ENCODE measurements at places on chromosomes 7 and 10.
A peak's percentile ranks its signal among the peaks of the same experiment; 100 is the strongest.

DNA sequence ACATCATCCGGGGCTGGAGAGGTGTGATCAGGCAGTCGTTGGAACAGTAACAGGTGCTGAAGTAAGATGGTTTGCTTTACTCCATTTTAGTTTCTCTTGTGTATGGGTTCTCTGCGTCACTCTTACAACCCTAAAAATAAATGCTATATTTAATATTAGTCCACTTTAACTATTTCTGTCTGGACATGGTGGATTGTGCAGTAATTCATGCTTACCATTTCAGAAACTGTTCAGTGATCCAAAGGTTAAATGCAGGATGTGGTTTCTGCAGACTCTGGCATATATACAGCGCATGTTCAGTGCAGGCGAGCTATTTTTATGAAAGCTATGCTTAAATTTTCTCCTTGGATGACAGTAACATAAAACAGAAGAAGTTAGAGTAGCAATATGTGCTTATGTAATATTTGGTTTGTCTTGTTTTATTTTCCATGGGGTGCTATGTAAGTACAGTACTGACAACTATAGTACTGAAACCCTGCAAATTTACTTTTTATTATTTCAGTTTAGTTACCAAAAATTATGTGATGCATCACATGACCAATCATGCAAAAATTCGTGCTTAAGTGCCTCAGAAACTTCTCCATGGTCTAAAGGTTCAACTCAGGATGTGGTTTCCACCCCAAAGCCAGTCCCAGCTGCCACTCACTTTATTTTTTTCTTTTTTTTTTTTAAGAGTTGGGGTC lies 46.6 kb upstream of the GRID1 start:
- H3K27ac ChIP-seq: no peak overlapping the region
- H3K4me3 ChIP-seq: no peak overlapping the region
- H3K36me3 ChIP-seq: no peaks in the 10 kb centered on the region

GRCh38 chr10:103493916-103494877 lies 692 bp downstream of the NEURL1 start:
- no peak for DNase-seq
- H3K36me3 ChIP-seq: no peaks in the 10 kb centered on the region
- peak overlapping the region; percentile 21 for H3K4me3 ChIP-seq

DNA sequence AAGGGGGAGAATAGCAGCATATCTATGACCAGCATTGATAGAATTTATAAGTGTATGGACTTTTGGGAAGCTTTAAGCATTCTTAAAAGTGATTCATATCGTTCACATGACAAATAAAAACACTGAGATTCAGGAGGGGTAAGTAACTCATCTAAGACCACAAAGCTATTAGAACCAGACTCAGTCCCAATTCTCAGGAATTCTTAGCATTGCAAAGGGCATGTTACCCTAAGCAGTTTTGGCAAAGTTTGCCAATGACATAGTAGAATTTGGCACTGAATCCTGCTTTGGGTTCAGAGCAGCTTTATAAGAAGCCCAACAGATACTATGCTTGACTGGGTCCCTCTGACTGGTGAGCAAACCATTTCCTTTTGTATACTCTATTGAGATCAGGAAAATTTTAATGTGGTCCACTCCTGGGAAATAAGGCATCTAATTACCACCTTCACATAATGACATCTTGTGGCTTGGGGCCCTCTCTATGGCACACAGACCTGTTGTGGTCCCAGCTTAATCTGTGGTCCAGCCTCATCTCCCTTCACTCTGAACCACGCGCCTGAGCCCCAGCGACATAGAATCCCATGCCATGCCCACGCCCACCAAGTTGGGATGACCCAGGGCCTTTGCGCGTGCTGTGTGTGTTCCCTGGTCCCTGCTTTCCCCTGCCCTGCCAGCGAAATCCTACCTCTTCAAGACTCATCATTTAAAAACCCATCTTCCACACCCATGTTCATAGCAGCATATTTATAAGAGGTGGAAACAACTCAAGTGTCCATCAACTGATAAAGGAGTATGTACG lies 37.5 kb upstream of the DOCK1 start:
- no peaks in the 10 kb centered on the region for H3K27me3 ChIP-seq
- no peaks in the 10 kb centered on the region for H3K36me3 ChIP-seq
- H3K27ac ChIP-seq: peak overlapping the region; percentile 66
- DNase-seq: peak; percentile 99

GRCh38 chr10:15166325-15166724 lies 2.2 kb downstream of the NMT2 start:
- peak; percentile 36 for DNase-seq
- peaks cover 13% of the 10 kb centered on the region for H3K4me1 ChIP-seq
- H3K4me3 ChIP-seq: peak overlapping the region; percentile 82
- no peaks in the 10 kb centered on the region for H3K36me3 ChIP-seq

- H3K36me3 ChIP-seq: no peaks in the 10 kb centered on the region
- H3K27me3 ChIP-seq: no peaks in the 10 kb centered on the region
- DNase-seq: no peak
- no peaks in the 10 kb centered on the region for H3K4me1 ChIP-seq
Measured at GRCh38 chr7:34013421-34013820, 108.1 kb downstream of the BMPER start.

DNA sequence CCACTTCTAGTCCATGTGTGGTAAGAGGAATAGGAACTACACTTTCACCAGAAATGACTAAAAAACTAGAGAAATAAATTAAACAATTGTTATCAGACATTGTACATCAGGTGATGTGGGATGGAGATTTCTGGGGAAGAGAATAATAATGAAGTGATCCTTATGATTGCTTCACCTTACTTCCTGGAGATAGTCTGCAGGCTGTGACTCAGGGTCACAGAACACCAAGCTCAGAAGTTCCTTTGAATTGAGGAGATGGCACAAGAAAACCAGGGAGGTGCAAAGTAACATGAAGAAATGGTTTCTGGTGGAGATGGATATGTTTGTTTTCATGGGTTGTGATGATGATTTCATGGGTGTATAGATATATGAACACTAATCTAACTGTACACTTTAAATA lies 44.5 kb downstream of the ZWINT start:
- no peak for DNase-seq
- no peaks in the 10 kb centered on the region for H3K4me1 ChIP-seq
- H3K36me3 ChIP-seq: no peaks in the 10 kb centered on the region
- H3K27ac ChIP-seq: no peak overlapping the region

GRCh38 chr10:97676770-97677581 lies 10.1 kb downstream of the AVPI1 start:
- H3K4me3 ChIP-seq: no peak overlapping the region
- no peak overlapping the region for H3K27ac ChIP-seq
- H3K36me3 ChIP-seq: peaks cover 21% of the 10 kb centered on the region

DNA sequence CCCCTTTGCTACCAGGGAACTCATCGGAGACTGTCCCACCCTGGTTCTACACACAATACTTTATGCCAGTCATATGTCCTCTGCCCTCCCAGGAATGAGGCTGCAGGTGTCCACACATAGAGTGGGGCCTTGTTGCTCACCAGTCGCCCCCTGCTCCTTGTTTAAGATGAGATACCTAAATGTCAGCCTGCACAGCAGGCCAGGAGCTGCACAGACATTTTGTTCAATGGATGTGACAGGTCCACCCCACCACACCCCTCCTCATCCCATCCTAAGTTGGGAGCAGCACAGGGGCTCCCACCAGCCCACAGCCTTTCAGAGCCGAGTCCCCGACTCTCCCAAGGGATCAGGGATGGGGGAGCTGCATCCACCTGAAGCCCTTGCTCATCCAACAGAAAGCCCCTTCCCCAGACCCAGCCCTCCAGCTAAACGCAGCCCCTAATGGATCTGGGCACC lies 6.2 kb upstream of the GRID1 start:
- H3K27me3 ChIP-seq: peaks cover 31% of the 10 kb centered on the region
- no peak for DNase-seq
- H3K4me1 ChIP-seq: peaks cover 3% of the 10 kb centered on the region
- H3K27ac ChIP-seq: no peak overlapping the region
- H3K36me3 ChIP-seq: no peaks in the 10 kb centered on the region

DNA sequence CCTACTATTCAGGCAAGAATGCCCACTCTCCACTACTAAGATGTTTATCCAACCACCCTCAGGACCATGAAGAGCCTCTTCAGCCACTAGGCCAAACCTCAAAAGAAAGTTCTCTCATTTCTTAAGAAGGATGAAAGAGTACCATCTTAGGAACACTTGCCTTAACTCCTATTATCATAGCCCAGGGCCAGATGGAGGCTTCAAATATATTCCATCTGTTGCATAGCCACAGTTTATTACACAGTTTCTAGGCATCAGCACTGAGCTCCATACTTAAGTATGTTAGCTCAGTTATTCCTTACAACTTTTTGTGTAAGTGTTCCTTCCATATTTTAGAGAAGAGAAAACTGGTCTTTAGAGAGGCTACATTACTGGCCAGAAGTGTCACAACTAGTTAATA lies 37.4 kb upstream of the YAE1 start:
- H3K27ac ChIP-seq: no peak overlapping the region
- no peaks in the 10 kb centered on the region for H3K4me1 ChIP-seq
- H3K36me3 ChIP-seq: no peaks in the 10 kb centered on the region
- DNase-seq: no peak

GRCh38 chr10:6423413-6424170 lies 156.5 kb downstream of the PRKCQ start:
- no peak for DNase-seq
- no peaks in the 10 kb centered on the region for H3K27me3 ChIP-seq
- no peaks in the 10 kb centered on the region for H3K36me3 ChIP-seq
- peaks cover 3% of the 10 kb centered on the region for H3K4me1 ChIP-seq

DNA sequence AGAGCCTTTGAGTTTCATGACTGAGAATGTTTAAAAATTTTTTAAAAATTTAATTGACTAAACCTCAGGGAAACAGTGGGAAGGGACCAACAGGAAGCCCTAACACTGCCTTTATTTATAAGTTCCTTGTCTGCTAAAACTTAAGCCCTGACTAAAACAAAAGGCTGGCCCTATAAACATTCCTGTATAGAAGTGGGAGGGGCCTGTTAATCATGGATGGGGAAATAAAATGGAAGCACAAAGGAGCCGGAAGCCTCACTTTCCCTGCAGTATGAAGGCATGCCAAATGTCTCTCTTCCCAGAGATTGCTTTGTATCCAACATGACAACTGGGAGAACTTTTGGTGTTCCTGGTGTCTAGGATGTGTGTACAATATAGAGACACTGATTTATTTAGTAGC lies 66.0 kb downstream of the VPS50 start:
- no peak overlapping the region for H3K4me3 ChIP-seq
- no peaks in the 10 kb centered on the region for H3K4me1 ChIP-seq
- H3K27ac ChIP-seq: peak overlapping the region; percentile 47
- no peaks in the 10 kb centered on the region for H3K36me3 ChIP-seq
- no peak for DNase-seq

GRCh38 chr10:115107830-115108229 lies 14.7 kb downstream of the ATRNL1 start:
- no peaks in the 10 kb centered on the region for H3K27me3 ChIP-seq
- H3K36me3 ChIP-seq: no peaks in the 10 kb centered on the region

GRCh38 chr7:87129848-87130247 lies 22.4 kb upstream of the DMTF1 start:
- H3K4me3 ChIP-seq: no peak overlapping the region
- no peaks in the 10 kb centered on the region for H3K4me1 ChIP-seq
- H3K27ac ChIP-seq: no peak overlapping the region
- no peaks in the 10 kb centered on the region for H3K36me3 ChIP-seq

- no peaks in the 10 kb centered on the region for H3K27me3 ChIP-seq
- no peaks in the 10 kb centered on the region for H3K36me3 ChIP-seq
- no peak overlapping the region for H3K4me3 ChIP-seq
Measured at GRCh38 chr10:27474741-27475140, 29.4 kb upstream of the RAB18 start.

GRCh38 chr7:123372368-123372767 lies 162.0 kb downstream of the IQUB start:
- H3K27me3 ChIP-seq: no peaks in the 10 kb centered on the region
- H3K4me1 ChIP-seq: no peaks in the 10 kb centered on the region
- H3K36me3 ChIP-seq: no peaks in the 10 kb centered on the region
- DNase-seq: no peak
- H3K4me3 ChIP-seq: no peak overlapping the region

- no peak overlapping the region for H3K27ac ChIP-seq
- peaks cover 4% of the 10 kb centered on the region for H3K4me1 ChIP-seq
- H3K27me3 ChIP-seq: peaks cover 3% of the 10 kb centered on the region
- DNase-seq: no peak
- H3K36me3 ChIP-seq: no peaks in the 10 kb centered on the region
Measured at GRCh38 chr10:70537398-70538194, 59.0 kb downstream of the PALD1 start.

- H3K4me1 ChIP-seq: no peaks in the 10 kb centered on the region
- H3K36me3 ChIP-seq: no peaks in the 10 kb centered on the region
- H3K4me3 ChIP-seq: no peak overlapping the region
- H3K27me3 ChIP-seq: no peaks in the 10 kb centered on the region
- no peak overlapping the region for H3K27ac ChIP-seq
Measured at GRCh38 chr7:12601302-12601869, 30.9 kb downstream of the SCIN start.

DNA sequence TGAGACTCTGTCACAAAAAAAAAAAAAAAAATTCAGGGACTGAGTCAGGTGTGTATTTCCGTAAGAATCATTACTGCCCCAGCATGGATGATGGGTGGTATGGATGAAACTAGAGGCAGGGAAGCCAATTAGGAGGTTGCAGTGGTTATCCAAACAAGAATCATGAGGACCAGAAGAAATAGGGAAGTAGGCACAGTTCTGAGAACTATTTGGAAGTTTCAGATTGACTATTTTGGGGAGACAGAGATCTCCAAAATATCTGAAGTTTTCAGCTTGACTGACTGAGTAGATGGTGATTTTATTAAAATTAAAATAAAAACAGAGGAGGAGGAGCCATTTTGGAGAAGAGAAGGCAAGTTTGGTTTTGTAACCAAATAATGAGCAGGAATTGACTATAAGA lies 119.4 kb upstream of the NRBF2 start:
- H3K27ac ChIP-seq: no peak overlapping the region
- no peak overlapping the region for H3K4me3 ChIP-seq
- no peaks in the 10 kb centered on the region for H3K36me3 ChIP-seq
- H3K4me1 ChIP-seq: no peaks in the 10 kb centered on the region
- DNase-seq: no peak

GRCh38 chr10:15853800-15854199 lies 6.5 kb downstream of the MINDY3 start:
- no peak overlapping the region for H3K4me3 ChIP-seq
- no peaks in the 10 kb centered on the region for H3K36me3 ChIP-seq
- H3K27ac ChIP-seq: no peak overlapping the region
- H3K27me3 ChIP-seq: no peaks in the 10 kb centered on the region

DNA sequence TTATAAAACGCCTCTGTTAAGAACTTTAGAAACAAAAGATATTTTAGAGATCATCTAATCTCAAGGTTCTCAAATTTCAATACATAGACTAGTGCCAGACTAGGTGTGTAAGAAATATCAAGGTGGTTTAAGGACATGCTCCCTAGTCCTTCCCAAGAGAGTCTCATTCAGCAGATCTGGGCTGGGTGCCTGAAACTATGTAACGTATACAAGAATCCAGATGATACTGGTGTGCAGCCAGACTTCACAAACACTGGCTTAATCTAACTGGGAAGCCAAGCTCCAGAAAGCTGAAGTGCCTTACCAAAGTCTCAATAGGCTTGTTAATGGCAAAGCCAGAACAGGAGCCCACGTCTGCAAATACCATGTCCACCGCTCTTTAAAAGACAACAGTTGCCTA lies 105.0 kb upstream of the AMPH start:
- no peaks in the 10 kb centered on the region for H3K36me3 ChIP-seq
- no peak for DNase-seq
- H3K4me3 ChIP-seq: no peak overlapping the region
- no peaks in the 10 kb centered on the region for H3K4me1 ChIP-seq
- no peak overlapping the region for H3K27ac ChIP-seq

Measured in astrocyte (in vitro differentiated cells and primary cell).